Dermis lymphatic vessel endothelial cell (primary cell): ENCODE measurements at places on chromosomes 3 and 15. TPM values are rescaled to one million over a fixed set of nuclear protein-coding genes. Genes with fewer than 3 reads are reported as not detected.

Gene COL8A1
- 15.6 and 118 TPM in 2 replicates for total RNA-seq

Gene GPR171
- not detected in 2 replicates for total RNA-seq

Gene NMB
- 3.0 and 3.5 TPM in 2 replicates for total RNA-seq

Gene BCHE
- total RNA-seq: 18.2 and 36.1 TPM in 2 replicates

Gene NFKBIZ
- total RNA-seq: 9.3 and 31.9 TPM in 2 replicates

Gene AADACL2
- not detected in 2 replicates for total RNA-seq

Gene CHDH
- total RNA-seq: under 0.01 and 0.11 TPM in 2 replicates

Gene DNAJC13
- 43.8 and 55.9 TPM in 2 replicates for total RNA-seq

Gene BNC1
- 1.1 and 2.8 TPM in 2 replicates for total RNA-seq

Gene LRRC49
- total RNA-seq: 4.9 and 6.4 TPM in 2 replicates

Gene SPESP1
- total RNA-seq: 2.6 and 4.4 TPM in 2 replicates

Gene LRRC31
- total RNA-seq: not detected in 2 replicates
